ENCODE measurements at places on chromosomes 1 and 21.

DNA sequence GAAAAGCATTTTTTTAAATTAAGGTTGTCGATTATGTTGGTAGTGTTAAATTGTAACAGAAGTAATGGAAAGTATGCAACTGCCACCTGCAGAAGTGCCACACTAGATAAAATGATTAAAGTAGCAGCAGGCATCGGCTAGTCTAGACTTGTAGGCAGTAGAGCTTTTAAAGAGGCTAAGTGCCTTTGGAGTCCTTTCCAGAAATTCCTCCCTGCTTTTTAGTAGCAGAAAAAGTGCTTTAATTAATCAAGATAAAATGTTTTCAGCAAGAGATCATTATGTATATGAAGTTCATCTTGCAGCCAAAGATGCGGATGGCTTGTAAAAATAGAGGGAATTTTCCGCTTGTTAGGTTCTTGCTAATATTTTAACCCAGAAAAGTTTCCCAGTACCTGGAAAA, 87.1 kb upstream of the LRRC8D start:
- no peak for DNase-seq

DNA sequence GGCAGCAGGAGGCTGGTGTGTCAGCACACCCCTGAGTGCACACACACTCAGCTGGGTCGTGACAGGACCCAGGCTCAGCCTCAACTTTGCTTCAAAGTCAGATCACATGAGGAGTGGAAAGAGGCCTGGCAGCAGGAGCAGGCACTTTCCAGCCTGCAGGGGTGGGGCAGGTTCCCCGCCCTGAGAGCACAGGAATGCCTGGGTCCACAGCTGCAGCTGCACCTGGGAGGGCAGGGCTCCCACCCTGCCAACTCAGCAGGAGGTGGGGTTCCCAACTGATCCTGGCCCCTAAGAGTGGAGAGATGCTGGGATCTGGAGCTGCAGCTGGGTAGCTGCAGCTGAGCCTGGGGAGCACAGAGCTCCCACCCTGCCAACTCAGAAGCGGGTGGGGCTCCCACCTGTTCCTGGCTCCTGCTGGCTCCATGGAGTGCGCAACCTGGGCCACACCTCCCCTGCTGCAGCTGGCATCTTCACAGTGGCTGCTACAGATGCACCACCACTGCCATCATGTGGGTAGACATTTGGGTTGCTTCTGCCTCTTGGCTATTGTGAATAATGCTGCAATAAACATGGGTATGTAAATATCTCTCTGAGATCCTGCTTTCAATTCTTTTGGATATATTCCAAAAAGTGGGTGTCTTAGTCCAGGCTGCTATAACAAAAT, 415.4 kb downstream of the TTLL7 start:
- DNase-seq = no peak

DNA sequence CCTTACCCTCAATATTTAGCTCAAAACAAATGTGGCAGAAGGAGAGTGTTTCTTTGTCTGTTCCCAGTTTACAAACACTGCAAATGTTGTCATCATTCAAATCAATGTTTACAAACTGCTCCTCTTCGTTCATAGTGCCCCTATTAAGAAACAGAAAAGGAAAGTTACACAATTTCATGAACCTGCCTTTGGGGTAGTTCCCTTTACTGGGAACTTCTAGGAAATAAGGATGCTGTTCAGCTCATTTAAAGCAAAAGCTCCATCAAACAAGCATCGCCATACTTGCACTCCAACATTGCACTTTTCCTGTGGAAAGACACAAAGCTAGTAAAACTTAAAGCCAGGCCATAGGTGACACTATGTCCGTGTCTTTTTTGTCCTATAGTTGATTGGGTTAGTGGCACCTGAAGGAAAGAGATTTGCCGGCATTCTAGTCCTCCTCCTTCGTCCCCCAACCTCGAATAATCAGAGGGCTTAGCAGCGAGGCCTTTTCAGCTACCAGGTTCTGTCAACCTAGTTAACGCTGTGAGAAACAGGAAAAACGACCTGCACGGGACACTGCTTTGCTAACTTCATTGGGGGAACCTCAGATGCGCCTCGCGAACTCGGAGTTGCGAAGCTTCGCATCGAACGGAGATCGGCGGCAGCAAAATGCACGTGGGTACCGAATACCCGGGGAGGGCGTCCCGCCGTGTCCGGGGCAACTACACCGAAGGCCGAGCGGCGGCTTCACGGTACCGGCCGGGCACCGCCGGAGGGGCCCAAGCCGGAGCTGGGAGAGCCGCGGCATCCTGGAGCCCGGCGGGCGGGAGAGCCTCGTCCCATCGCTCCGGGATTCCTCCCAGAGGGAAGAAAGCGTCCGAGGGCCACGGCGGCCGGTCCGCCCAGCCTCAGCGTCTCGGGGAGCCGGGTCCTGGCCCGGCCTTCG, 706 bp downstream of the C21orf91 start:
- DNase-seq = peak; percentile 22

DNA sequence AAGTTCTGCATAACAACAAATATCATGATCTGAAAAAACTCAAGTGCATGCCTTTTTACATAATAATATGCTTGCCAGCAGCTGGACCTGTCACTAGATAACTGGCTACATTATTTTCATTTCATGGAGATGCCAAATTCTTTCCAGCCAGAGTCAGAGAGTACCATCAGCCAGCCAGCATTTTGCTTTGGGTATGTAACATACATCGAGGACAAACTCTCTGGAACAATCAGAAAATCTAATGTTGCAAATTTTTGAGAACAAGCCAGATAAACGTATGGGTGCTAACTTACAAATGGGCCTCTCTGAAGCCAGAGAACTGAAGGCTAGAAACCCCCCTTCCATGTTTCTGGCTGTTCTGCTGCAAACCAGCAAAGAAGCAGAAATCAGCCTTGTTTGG, 76.3 kb upstream of the BACE2 start:
- no peak for DNase-seq

DNA sequence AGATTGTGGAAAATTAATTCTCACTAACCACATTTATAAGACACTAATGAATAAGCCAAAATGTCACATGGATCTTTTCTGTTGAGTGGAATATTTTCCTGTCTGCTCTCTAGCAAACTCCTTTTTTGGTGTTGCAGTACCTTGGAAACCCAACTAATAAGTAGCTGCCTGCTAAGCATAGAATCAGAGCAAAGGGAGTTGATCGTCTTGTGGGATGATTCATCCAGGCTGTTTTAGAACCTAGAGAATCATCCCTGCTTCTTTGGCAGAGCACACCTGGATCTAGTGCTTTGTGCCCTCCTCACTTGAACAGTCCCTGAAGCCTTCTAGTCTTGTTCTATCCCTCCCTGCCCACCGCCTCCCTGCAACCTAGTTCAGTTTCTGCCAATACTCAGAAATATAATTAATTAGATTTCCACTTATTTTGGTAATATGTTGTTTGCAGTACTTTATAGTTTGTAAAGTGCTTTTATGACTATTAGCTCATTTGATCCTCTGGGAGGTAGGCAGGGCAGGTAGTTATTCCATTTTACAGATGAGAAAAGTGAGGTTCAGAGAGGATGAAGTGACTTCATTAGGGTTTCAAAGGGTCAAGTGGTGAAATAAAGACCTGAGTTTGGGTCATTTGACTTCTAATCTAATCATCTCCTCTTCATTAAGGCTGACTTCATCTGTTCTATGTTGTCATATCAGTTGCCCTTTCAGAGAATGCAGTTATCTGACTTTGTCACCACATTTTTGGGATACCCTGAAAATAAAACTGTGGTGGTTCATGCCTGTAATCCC, 2.5 kb downstream of the AGO4 start:
- DNase-seq = peak; percentile 18

DNA sequence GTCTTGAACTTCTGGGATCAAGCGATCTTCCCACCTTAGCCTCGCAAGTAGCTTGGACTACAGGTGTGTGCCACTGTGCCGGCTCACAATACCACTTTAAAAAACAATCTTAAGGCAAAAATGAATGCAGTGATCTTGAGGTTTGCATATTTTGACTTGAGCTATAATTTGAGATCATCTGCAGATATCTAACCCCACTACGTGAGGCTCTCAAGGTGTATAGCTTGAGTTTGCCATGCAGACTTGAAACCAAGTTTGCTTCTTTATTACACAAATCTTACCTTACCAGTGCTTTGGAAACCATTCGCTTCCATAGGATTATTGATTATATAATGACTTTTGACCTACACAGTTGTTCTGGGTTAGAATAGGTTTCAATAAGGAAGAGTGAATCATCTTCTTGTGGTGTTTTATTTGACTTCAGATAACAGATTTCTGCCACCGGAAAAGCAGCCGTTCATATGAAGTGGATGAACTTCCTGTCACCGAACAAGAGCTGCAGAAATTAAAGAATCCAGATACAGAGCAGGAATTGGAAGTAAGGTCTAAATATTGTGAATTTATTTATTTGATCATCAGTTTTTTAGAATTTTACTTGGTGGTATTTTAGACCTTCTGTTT, 155.1 kb downstream of the VPS13D start:
- no peak for DNase-seq

- no peak for DNase-seq
Observed at GRCh38 chr1:214208460-214208859, 72.5 kb upstream of the SMYD2 start.

GRCh38 chr1:112146201-112146715, 156.8 kb upstream of the KCND3 start:
- DNase-seq = no peak

DNA sequence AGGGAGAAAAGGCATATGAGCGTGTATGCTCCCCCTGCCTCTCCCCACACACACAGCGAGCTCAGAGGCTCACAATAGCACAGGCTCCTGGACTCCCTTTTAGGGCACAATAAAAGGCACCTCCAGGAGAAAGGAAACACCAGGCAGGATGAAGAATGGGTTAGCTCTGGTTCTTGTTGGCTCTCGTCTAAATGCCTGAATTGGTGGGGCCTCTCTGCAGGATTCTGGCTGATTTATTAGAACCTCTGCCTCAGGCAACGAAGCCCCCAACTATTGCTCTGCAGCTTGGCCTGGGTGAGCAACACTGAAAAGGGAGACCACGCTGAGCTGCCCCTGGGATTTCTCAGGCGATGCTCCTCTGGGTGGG, 590.9 kb upstream of the PLXNA2 start:
- no peak for DNase-seq
